ENCODE measurements at places on chromosomes 4 and X.

GRCh38 chrX:111831343-111831742 lies 44.6 kb upstream of the TRPC5OS start:
- no peak for DNase-seq

DNA sequence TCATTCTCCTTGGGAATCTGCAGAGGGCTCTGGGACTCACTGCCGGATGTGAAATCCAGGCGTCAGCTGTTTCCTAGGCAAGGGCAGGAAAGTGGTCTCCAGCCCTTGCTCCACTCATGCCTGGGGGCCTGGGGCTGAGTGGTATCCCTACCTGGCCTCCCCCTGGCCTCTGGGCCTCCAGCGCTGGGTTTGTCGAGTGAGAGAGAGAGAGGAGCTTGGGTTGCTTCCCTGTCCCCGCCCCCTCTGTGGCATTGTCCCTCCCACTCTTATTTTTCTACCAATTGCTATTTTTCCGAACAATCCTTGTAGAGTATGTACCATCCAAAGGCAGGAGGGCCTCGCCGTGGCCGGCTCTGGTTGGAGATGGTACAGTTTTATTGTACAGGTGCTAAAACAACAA lies 53.1 kb downstream of the ELF4 start:
- DNase-seq, result no peak

- no peak for DNase-seq
Observed at GRCh38 chr4:66372706-66373105, 702.4 kb upstream of the EPHA5 start.

GRCh38 chrX:30635630-30636029 lies 17.6 kb upstream of the GK start:
- DNase-seq, result no peak

GRCh38 chr4:182495031-182495430 lies 251.8 kb downstream of the TENM3 start:
- no peak for DNase-seq

GRCh38 chr4:75800972-75801371 lies 76.6 kb downstream of the USO1 start:
- DNase-seq, result peak; percentile 61

DNA sequence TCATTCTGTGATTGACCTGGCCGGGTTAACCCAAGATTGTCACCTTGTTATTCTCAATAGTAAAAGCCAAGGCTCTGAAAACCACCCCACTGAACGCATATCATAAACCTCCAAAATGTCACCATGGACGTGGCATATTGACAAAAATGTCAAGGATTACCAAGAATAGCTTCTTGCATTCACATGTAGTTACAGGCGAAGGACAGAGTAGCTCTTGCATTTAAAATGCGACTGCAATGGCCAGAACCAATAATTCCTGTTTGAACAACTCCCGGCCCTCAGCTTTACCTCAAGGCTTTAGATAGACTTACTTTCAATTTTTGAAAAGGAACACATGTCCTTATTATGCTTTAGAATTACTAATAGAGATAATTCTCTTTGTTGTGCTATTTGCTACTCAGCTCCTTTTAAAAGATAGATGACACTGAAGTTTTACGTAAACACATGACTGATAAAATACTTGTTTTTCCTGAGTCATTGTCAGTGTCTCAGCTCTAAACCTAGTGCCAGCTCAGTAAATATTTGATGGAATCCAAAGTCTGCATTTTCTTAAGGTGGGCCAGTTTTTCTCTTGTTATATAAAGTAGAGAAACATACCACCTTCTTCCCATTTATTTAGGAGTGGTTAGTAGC lies 66.3 kb downstream of the CLDN34 start:
- DNase-seq, result peak; percentile 47

DNA sequence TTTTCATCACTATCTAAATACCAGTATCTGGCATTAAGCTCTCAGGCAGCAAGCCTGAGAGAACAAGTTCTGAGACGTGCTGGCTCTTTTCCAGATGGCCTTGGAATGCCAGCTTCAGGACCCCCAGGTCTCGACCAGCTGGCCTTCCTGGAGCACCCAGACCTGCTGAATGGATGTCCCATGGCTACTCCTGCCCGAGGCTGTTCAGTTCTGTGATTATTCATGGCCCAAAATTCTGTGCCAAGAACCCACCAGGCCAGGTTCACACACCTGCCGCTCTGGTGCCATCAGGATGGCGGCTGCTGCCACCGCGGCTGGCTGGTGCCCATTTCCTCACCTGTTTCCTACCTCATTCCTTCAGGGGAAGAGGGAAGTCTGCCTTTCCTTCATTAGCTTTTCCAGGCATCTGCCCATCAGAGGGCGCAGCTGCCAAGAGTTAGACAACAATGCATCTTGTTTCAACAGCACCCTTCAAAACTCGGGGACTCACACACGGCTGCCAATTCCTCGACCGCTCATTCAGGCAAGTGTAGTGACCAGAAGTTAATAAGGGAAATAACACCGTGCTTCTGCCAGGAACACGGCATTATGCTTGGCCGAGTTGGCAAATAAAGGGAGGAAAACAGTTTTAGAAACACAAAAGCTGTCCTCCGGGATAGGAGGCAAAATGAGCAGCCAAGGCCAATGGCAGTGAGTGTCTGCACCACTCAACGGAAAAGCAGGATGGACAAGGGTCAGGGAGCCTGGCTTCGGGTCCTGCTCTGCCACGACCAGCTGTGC lies 173.8 kb downstream of the NSUN7 start:
- no peak for DNase-seq

GRCh38 chrX:154799556-154800348 lies 5.5 kb downstream of the MPP1 start:
- DNase-seq, result peak; percentile 24

DNA sequence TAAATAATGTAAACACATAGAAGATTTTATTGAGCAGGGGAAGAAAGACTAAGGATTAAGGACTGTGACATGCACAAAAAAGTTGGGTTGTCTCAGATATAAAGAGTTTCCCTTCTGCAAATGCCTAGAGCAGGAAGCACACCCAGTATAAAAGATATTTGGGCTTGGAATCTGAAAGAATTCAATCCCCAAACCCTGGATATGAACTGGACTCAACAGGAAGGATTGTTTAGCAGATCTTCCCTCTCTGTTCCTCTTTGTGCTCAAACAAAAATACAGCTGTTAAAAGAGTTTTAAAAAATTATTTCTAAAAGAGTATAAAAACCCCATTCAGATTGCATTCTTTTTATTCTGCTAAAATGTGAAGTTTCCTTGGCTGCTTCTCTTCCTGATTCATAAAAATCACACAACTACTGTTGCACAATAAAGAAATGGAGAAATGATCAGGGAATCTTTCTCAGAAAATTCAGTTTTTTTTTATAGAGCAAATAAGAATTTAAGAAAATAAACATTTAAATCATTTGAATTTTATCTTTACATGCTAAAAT lies 71.4 kb downstream of the PDLIM5 start:
- DNase-seq, result no peak

GRCh38 chr4:101950258-101950979 lies 159.9 kb downstream of the BANK1 start:
- no peak for DNase-seq

DNA sequence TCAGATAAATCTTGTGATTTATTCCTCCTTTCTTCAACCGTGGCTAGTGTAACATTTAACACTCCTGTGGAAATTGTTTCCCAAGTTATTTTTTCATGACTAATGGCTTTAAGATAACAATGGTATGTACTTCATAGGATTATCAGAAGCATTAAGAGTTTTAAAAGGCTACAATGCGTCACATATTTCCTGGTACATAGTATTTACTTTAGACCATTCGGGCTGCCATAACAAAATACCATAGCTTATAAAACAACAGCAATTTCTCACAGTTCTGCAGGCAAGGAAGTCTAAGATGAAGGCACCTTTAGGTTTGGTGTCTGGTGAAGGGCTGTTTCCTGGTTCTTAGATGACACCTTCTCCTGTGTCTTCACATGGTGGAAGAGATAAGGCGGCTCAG lies 158.6 kb downstream of the PAPSS1 start:
- DNase-seq, result peak; percentile 79

Data from bronchial epithelial cell (primary cell).